ENCODE measurements at places on chromosomes 1 and 21.

DNA sequence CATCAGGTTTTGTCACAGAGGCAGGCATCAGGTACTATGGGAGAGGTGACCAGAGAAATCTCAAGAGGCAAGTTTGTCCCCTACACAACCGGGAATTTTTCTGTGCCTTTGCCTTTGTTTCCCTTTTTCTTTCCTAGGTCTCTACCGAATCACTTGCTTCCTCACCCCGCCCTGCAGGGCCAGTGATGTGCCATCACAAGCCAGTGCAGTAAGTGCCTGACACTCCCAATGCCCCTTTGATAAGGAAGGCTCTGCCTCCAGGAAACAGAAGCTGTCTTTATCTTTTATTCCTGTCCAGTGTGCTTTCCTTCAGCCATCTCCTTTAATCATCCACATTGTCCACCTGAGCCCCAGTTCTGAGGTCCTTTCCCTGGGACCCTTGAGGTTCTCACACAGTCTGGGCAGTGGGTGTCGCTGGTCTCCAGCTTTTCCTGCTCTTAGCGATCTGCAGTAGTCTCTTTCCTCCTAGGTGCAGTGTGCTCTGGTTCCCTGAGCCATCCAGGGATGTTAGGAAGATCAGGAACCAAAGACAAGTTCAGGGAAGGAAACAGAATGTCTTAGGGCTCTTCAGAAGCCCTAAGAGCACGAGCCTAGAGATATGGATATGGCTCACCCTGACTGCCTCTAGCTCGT, 36.6 kb downstream of the GJA5 start:
- DNase-seq: peak; percentile 14

DNA sequence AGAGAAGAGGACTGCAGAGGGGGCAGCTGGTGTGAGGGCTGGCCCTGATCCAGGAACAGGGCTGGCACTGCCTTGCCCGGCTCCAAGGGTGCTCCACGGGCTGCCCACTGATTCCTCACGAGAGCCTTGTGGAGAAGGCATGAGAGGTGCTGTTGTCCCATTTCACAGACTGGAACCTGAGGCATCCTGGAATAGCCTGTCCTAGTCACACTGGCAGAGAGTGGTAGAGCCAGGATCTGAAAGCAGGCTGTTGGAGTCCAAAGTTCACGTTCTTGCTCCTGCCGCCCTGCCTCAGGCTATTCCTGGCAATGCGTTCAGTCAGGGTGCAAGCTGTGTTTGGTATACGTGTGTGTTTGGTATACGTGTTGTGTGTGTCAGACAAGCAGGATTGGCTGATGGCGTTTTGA, 1.8 kb downstream of the RER1 start:
- DNase-seq: no peak

DNA sequence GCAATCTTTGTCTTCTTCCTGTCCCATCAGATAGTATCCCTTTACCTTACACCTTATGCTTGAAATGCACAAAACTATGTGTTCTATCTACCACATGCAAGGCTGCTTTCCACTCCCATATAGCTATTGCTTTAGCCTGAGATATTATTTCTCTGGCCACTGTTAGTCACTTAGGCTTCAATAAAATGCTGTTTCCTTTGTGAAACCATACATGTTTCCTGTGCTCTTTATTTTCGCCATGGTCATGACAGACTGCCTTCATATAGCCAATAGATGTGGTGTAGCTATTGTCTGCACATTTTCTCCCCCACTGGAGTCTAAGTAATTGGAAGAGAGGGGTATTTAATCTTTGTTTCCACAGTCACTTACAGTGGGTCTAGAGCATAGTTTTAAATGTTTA, 108.4 kb downstream of the GREM2 start:
- no peak for DNase-seq

DNA sequence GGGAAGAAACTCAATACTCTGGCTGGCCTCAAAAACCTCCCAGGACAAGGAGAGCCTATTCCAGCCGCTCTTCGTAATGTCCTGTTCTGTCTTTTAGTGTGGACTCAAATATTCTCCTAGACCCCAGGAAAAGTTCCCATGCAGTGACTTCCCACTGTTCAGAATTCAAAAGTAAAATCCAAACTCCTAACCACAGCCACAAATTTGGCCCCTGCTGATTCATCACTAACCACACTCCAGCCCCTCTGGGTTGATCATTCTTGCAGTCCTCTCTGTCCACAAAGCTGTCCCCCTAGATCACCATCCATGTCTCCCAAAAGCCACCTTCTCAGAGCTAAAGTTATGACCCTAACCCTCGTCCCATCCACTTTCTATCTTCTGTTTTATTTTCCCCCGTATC, 5.1 kb downstream of the CTNNBIP1 start:
- peak; percentile 13 for DNase-seq

- DNase-seq: no peak
Observed at GRCh38 chr1:202143011-202143767, 1.3 kb downstream of the ARL8A start.

- DNase-seq: peak; percentile 67
Observed at GRCh38 chr1:110338309-110338885, 780 bp upstream of the RBM15 start.

- no peak for DNase-seq
Observed at GRCh38 chr1:34879230-34879629, 19.7 kb upstream of the SMIM12 start.

DNA sequence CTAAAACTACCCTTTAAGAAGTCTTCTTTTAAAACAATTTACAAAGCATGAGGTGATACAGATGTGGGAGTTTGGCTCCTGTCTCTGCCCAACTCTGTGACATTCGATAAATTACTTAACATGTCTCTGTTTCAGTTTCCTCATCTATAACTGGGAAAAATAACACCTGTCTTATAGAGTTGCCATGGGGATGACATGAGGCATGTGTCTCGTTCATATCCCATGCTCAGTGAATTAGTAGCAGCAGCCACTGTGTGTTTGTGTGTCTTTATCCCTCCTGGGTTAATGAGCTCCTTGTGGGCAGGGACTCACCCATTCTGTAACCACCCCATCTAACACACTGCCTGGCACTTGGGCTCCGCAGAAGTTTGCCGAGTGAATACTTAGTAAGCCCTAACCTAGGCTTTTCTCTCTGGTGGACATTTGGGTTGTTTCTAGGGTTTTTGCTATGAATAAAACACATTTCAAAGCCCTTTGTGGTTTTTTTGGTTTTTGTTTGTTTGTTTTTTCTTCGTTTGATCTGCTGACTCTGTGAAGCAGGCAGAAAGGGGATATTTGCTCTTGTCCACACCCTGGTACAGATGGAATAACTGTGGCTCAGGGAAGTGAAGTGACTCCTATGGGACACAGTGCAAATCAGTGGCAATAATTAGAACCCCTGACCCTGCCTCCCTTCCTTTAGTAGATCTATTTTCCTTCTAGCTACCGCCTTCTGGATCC, 797 bp upstream of the KCNJ9 start:
- DNase-seq: no peak

DNA sequence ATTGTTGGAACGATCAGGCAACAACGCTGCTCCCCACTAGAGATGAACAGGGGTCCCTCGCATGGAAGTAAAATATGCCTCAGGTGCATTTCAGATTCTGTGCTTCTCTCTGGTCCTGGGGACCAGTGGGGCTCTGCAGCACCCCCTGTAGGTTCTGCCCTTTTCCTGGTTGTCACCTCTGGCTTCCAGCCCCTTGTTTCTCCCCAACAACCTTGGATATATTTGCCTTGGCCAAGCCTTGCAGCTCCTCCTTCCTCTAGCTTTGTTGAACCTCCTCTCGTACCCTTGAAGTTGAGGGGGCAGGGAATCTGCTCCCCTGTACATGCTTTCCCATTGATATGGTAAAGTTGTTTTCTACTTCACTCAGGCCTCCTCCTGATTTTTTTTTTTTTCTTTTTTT, 5.4 kb upstream of the RGSL1 start:
- DNase-seq: no peak

- DNase-seq: peak; percentile 69
Observed at GRCh38 chr1:7478809-7479499, 292.1 kb upstream of the VAMP3 start.

- no peak for DNase-seq
Observed at GRCh38 chr1:56080123-56080522, 499.2 kb downstream of the PLPP3 start.

- DNase-seq: peak; percentile 76
Observed at GRCh38 chr1:9437961-9438430, 101.3 kb upstream of the SLC25A33 start.

- DNase-seq: no peak
Observed at GRCh38 chr1:94522304-94522703, 19.3 kb downstream of the F3 start.

- DNase-seq: no peak
Observed at GRCh38 chr1:69569175-69569541, 1.4 kb downstream of the LRRC7 start.

- no peak for DNase-seq
Observed at GRCh38 chr1:247561711-247562110, 12.8 kb downstream of the GCSAML start.

GRCh38 chr1:172545396-172546004, 12.6 kb downstream of the SUCO start:
- DNase-seq: no peak

- no peak for DNase-seq
Observed at GRCh38 chr1:173917635-173918493, 737 bp upstream of the SERPINC1 start.

- peak; percentile 68 for DNase-seq
Observed at GRCh38 chr1:87968197-87968955, 639.7 kb downstream of the LMO4 start.

DNA sequence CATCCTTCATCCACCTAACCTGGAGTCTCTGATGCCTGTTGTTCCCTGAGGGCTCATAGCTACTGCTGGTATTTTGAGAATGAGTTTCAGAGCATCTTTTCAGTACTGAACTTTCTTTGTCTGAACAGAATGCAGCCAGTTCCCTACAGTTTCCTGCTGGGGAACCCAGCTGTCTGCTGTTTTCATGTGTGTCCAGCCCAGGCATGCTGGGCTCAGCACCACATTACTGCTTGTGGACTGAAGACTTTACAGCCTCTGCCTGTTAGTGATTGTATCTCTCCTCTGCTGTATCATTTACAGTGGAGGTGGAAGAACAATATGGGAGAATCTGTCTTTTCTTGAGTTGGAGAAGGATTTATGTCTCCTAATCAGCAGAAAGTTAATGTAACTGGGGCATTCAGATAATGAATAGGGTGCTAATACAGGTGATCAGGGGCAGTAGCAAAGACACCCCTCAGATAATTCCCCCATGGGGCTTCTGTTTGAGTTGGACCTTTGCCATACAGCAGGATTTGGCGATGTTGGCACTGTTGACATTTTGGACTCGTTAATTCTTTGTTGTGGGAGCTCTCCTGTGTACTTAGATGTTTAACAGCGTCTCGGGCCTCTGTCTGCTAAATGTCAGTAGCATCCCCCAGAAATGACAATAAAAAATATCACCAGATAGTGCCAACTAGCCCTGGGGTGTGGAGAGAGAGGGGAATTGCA, 207.7 kb downstream of the HHAT start:
- no peak for DNase-seq

DNA sequence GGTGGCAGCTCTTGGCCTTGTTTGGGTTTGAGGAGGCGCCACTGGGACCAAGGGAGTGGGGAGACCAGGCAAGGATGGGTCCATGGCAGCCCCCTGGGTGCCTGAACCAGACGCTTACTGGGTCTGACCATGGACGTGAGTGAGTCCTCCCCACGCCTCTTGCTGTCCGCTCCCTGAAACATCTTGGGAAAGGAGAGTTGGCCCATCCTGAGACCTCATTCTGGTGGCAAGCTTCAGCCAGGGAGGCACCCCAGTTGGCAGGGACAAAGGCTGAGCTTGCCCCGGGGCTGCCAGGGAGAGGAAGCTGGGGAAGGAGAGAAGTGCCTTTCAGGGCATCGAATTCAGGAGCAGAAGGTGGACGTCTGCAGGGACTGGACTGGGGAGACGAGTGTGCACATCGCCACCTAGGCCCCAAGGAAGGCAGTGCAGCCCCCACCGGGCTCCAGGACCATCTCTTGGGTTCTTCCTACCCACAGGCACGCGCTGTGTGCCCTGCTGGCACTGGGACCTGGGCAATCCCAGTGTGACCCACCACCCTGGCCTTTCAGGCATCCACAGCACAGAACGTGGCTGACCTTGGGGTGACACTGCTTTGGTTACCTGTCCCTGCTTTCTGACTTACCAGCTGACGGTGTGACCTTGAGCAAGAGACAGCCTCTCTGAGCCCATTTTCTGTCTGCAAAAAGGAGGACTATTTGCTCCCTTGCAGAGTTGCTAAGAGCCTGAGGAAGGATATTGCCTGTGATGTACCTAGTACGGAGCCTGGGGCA, 132.9 kb upstream of the WNT4 start:
- DNase-seq: peak; percentile 9

DNA sequence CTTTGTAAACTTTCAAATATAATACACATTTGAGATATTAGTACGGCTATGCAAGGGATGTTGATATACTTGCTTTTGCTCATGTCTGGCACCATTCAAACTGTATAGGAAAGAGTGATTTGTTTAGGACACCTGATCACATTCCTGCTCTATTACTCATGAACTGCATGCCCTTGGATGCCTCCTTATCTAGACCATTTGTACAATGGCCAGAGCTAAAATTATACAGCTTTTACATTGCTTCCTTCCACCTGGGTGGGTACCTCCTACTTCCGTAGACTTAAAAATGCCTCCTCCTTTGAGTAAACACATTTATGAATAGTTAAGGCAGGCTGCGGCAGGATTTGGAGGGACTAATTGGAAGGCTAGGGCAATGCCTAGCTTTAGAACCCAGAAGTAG, 85.4 kb upstream of the PBX1 start:
- DNase-seq: no peak

- DNase-seq: peak; percentile 72
Observed at GRCh38 chr1:85366391-85367170, 90.1 kb upstream of the BCL10 start.

GRCh38 chr1:110706621-110707020, 31.9 kb upstream of the KCNA3 start:
- DNase-seq: no peak

- peak; percentile 56 for DNase-seq
Observed at GRCh38 chr1:212302745-212303383, 17.7 kb downstream of the PPP2R5A start.

DNA sequence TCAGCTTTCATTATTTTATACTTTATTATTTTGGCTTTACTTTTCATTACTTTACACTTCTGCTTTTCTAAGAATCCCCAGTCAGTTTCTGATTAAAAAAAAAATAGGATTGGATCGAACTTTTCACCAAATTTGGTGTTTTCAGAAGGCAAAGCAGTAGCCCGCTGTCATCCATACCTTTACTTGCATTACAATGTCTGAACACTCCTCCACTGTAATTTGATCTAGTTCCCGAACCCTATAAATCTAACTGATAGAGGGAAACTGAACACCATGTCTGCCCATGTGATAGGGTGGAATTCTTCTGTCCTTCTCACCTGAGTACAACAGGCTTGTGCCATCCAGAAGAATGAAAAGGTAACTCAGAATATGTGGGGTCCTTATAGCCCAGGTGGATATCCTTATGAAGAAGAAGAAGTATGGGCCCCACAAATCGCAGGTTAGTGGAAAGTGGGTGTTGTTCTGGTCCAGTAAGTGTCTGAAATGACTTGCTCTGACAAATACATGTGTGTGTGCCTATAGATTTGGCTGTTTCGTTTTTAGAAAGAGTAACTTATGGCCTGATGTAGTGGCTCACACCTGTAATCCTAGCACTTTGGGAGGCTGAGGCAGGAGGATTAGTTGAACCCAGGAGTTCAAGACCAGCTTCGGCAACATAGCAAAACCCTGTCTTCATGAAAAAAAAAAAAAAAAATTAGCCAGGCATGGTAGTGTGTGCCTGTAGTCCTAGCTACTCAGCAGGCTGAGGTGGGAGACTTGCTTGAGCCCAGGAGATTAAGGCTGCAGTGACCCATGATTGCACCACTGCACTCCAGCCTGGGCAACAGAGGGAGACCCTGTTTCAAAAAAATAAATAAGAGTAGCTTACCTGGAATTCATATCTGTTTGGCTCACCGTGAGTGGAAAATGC, 26.6 kb upstream of the CDC14A start:
- DNase-seq: no peak

GRCh38 chr21:37878946-37879660, 37.2 kb downstream of the KCNJ6 start:
- DNase-seq: no peak
